ENCODE measurements at places on chromosomes 3 and 15.

- no peak for DNase-seq
These were observed 20.9 kb downstream of the SLC2A2 start for GRCh38 chr3:171005648-171006047.

DNA sequence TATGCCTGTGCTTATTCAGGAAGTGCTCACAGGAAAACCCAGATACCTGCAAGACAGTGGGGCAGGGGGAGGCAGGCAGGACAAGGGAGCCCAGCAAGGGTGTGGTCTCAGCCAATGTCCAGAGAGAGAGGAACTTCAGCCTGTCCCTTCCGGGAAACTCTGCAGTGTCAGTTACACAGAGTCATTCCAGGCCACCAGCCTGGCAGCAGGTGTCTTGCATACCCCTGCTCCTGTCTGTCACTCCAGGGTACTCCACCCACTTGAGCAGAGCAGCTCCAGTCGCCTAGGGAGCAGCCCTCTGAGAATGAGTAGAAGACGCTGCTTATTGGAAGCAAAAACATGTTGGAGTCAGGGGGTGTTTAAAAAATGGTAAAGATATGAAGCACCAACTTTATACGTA lies 431.2 kb upstream of the RGMA start:
- no peak for DNase-seq

GRCh38 chr3:53229171-53229570 lies 26.7 kb downstream of the TKT start:
- DNase-seq = no peak

DNA sequence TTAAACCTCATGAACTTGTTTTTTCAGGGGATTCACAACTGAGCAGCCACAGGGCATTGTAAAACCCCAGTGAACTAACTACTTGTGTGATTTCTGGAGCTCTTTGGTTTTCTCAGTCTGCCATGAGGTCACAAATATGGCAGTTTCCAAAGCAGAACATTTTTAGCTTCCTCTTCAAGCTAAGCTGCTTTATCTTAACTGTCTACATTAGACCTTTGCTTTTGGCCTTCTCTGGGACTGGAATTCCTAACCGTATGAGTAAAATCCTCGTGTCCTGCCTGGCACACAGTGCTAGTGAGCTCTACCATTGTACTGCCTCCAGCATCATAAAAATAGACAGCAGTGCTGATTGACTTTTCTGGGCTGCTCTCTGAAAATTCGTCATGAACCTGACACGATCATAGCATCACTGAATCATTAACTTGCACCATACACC lies 22.1 kb downstream of the CDIN1 start:
- DNase-seq = no peak

DNA sequence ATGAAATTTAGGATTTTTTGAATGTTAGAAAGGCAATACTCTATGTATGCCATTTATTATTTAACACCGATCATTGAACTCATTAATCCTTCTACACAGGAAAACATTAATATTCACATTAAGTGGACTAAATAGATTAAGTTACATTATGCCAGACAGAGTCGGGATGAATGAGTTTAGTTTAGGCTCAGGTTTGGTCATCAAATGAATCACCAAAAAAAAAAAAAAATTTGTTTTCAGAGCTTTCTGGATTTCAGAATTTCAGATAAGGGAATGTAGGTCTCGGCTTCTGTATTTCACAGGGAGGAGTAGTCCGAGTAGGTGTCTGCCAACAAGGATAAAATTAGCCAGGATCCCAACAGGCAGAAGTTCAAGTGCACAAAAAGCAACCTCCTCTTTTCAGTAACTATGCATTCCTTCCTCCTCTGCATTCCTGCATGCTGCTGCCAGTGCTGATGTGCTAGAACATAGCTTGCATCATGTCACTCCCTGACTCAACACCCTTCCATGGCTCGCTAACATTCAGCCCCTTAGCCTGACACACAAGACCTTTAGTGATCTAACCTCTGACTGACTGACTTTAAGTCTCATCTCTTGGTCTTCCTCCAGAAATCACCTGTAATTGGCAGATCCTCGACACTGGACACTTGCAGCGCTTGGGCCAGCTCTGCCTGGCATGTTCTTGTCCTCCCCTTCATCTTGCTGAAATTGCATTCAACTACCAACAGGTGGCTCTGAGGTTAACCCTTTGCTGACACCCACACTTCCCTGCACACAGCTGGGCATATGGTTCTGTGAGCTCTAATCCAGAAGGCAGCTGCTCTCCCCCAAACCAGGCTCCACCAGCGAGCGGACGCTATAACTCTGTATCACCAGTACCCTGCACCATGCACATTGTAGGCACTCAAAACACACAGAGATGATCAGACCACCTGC lies 145.4 kb upstream of the PROK2 start:
- no peak for DNase-seq

- no peak for DNase-seq
These were observed 22.6 kb downstream of the MEIS2 start for GRCh38 chr15:37077623-37078351.

GRCh38 chr3:194526164-194526563 lies 39.4 kb upstream of the ATP13A3 start:
- no peak for DNase-seq

DNA sequence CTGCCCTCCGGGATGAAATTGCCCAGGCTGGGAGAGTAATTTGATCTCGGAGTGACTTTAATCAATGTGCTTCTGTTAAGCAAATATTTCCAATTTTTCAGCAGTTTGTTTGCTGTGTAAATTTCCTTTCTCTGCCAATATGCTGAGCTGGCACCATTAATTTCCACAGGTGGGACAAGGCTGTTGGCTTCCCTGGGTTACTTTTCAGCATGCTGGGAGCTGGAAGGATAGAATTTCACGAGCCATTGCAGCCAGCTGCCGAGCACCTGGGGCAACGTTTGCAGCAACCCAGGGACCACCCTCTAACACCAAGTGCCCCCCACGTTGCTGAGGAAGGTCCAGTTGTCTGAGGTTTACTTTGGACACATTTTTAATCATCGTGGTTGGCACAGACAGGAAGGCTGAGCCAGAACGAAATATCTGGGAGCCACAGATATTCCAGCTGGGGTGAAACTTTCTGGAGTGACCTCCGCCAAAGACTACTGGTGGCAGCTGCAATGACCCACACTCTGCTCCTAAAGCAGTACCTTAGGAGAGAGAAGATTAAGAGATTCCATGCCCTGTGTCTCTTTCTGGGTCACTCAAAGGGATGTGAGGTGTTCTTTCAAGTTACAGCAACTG lies 293.3 kb upstream of the RGMA start:
- no peak for DNase-seq

DNA sequence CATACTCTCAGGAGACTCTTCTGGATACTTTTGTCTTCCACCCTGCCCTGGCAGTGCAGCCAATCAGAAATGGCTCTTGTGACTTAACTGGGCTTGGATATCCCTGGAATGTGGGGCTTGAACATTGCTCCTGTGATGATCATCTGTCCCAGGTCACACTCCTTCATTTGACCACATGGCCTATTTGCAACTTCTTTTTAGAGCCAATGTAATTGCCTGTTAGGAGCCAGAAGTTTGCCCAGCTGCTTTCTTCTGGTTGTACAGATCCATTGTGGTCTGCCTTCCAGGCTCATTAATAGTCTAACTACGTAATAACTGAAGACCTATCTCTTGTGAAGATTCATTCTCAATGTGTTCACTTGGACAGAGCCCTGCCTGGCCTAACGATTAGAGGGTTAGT lies 29.8 kb downstream of the QTRT2 start:
- no peak for DNase-seq

GRCh38 chr3:100317912-100318311 lies 16.6 kb upstream of the NIT2 start:
- no peak for DNase-seq

GRCh38 chr3:37729119-37729518 lies 132.6 kb upstream of the CTDSPL start:
- DNase-seq = no peak

DNA sequence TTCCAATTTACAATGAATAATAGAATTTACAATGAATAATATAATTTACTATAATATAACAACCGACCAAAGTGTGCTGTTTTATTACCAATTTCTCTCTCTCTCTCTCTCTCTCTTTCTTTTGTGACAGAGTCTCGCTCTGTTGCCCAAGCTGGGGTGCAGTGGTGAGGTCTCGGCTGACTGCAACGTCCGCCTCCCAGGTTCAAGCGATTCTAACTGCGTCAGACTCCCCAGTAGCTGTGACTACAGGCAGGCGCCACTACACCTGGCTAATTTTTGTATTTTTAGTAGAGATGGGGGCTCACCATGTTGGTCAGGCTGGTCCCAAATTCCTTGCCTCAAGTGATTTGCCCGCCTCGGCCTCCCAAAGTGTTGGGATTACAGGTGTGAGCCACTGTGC lies 17.0 kb upstream of the CCNL1 start:
- no peak for DNase-seq

DNA sequence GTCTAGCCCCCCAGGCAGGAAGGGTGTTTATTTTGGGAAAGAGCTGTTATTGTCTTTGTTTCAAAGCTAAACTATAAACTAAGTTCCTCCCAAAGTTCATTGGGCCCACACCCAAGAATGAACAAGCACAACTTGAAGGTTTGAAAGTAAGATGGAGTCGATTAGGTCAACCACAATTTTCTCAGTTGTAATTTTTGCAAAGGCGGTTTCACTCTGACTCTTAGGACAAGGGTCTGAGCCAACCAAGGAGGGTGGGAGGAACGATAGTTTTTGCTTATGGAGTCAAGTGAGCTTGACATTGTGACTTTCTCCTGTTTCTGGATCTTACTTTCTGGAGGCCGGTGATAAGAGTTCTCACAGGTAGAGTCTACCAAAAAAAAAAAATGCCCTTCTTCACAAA lies 5.8 kb upstream of the ZNF770 start:
- no peak for DNase-seq

- no peak for DNase-seq
These were observed 478.7 kb downstream of the FHIT start for GRCh38 chr3:60772584-60772983.

DNA sequence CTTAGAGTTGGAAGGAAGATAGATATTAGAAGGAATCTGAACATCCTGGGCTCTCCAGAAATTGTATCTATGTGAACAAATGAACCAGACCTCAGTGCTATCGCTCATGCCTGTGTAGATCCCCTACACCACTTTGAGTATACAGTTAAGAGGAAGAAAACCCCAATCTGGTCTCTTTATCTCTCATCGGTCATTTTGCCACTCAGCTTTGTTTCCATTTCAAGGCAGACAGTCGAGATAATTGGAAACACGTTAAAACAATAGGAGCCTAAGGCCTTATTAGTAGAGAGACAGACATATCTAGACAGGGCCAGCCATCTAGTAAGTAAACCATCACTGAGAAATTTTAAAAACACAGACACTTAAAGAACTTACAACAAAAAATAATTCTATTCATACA lies 101.6 kb downstream of the MYLK start:
- DNase-seq = no peak

- DNase-seq = no peak
These were observed 459.5 kb downstream of the FOXP1 start for GRCh38 chr3:71124048-71124447.

GRCh38 chr3:73576999-73577461 lies 47.7 kb downstream of the PDZRN3 start:
- DNase-seq = no peak
